SJSA1 (cell line): ENCODE measurements at places on chromosomes 5 and 9. TPM values are rescaled to one million over a fixed set of nuclear protein-coding genes. Genes with fewer than 3 reads are reported as not detected.
A peak's percentile ranks its signal among the peaks of the same experiment; 100 is the strongest.

DNA sequence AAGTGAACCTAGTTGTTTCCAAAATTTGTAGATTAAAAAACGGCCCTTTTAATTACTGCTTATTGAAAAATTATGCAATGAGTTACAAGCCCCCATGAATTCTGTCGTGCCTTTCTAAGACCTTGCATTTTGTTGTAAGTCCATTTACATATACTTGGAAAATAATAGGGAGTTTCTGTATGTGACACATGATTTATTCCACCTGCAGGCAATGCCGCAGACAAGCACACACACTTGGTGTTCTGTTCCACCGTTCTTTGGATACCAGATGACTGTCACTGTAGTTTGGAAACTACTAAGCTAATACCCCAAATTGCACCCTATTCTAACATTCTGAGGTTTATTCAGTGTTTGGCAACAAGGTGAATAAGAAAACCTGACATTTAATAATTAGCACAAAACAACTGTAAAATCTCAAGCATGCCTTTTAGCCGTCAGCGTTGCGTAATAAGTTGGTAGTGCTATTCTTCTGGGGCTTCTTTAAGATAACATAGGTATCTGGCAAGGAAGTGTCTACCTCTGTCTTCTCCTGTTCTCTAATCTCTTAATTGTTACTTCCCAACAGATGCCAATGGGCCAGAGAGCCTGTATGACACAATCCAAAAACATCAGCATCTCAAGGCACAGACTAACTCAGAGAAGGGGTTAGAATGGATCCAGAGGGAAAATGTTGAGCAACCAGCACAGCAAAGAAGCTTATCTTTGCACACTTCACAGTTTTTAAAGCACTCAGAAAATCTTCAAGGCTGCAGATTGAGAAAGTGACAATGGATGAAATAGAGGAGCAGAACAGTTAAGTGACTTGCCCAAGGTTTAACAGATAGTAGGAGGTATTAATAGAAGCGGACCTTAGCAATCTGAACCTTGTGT lies 48.2 kb upstream of the DPYSL3 start:
- H3K27ac ChIP-seq = peak overlapping the region; percentile 8; the same call in 1 of the 2 replicates
- H3K4me3 ChIP-seq = no peak overlapping the region
- no peaks in the 10 kb centered on the region for H3K27me3 ChIP-seq
- DNase-seq = no peak
- no peaks in the 10 kb centered on the region for H3K36me3 ChIP-seq

DNA sequence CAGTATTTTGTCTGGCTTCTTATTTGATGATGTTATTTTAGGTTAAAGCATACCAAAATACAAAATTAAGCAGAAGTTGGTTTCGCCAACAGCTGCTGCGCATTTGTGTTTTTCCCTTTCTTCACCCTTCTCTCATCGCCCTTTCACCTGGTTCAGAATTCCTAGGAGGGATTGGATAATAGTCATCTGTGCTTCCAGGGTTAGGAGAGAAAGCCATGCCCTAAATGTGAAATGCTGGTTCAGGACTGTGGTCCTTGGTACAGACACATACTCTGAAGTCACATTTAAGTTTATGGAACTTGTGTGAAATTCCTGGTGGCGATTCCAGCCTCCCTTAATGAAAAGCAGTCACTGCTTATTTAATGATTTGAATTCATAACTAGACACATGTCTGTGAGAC lies 7.7 kb downstream of the MAST4 start:
- no peaks in the 10 kb centered on the region for H3K36me3 ChIP-seq
- no peak overlapping the region for H3K27ac ChIP-seq
- no peaks in the 10 kb centered on the region for H3K4me1 ChIP-seq
- H3K4me3 ChIP-seq = no peak overlapping the region
- peaks cover 20% of the 10 kb centered on the region for H3K27me3 ChIP-seq

DNA sequence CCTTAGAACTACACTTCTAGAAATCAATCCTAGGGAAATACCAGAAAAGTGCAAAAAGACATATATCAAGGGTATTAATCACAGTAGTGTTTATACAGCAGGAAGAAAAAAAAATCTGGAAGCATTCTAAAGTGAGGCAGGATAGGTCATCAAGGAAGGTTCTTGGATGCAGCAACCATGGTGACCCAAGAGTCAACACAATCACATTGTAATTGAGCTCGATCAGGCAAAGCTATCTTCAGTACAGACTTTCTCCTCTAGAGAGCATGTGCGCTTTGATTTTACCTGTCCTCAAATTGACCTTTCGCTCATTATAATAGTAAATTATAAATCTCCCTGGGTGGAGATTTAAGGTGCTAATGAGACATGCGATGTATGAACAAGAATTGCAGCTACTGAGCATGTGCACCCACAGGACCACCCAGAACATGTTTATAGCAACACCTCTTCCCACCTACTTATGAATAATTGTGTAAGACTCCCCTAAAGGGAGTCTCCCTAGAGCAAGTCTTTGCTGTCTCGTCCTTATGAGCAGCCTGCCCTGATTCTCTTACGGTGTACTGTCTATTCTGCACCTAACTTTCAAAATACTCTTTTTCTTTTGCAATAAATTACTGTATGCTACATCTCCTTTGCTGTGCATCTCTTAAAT lies 297.7 kb downstream of the ATPSCKMT start:
- no peak overlapping the region for H3K27ac ChIP-seq
- no peaks in the 10 kb centered on the region for H3K4me1 ChIP-seq
- no peak for DNase-seq
- H3K36me3 ChIP-seq = no peaks in the 10 kb centered on the region
- peaks cover 5% of the 10 kb centered on the region; the same call in 1 of the 2 replicates for H3K27me3 ChIP-seq

DNA sequence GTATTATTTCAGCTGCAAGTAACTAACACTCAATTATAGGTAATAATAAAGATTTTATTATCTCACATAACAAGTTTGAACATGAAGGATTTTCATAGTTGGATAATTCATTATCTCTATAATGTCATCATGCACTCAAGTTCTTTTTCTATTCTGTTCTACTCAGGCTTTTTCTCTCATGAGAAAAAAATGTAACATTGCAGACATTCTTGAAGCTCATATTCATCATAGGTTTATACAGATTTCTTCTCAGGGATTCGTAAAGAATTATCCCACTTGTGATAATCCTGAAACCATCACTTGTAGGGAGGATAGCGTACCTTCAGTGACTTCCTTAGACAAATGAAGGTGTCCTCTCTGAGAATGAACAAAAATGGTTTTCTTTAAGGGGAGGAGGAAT lies 150.3 kb downstream of the XRCC4 start:
- H3K27me3 ChIP-seq = no peaks in the 10 kb centered on the region
- no peaks in the 10 kb centered on the region for H3K36me3 ChIP-seq
- no peaks in the 10 kb centered on the region for H3K4me1 ChIP-seq
- no peak overlapping the region for H3K4me3 ChIP-seq
- H3K27ac ChIP-seq = no peak overlapping the region

GRCh38 chr5:54807421-54807820 lies 178.0 kb downstream of the ESM1 start:
- DNase-seq = peak; percentile 57
- H3K36me3 ChIP-seq = no peaks in the 10 kb centered on the region
- no peak overlapping the region for H3K4me3 ChIP-seq
- H3K27ac ChIP-seq = peak overlapping the region; percentile 69

GRCh38 chr5:7897014-7897600 lies 28.2 kb downstream of the MTRR start:
- H3K27me3 ChIP-seq = no peaks in the 10 kb centered on the region
- H3K36me3 ChIP-seq = peaks cover 97% of the 10 kb centered on the region
- DNase-seq = peak; percentile 75
- no peak overlapping the region for H3K27ac ChIP-seq
- H3K4me1 ChIP-seq = peaks cover 6% of the 10 kb centered on the region
- no peak overlapping the region for H3K4me3 ChIP-seq

The SLC31A2 gene
- 7.9 and 8.5 TPM in 2 replicates for total RNA-seq

DNA sequence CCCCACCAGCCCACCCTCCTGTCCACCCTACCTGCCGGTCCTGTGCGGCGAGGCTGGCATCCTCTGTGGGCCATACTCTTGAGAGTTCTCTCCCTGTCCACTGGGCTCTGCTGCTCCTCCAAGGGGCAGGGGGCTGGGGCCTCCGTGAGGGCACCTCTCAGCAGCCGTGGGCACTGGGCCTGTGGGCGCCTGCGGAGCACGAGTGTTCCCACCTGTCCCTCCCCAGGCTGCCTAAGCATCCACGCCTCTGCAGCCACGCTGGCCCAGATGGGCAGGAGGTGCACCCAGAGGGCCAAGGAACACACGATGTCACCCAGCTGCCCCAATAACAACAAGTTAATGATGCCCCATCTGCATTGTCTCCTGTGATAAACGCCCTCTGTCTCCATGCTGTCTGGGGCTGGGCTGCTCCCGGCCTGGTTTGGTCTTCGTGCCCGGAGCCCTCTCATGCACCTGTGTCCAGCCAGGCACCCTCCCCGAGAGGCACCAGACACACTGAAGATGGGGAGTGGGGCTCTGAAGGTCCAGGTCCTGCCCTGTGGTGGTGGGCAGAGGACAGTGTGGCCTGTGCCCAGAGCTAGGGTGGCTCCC lies 114.5 kb downstream of the RXRA start:
- H3K27ac ChIP-seq = no peak overlapping the region
- H3K4me1 ChIP-seq = peaks cover 58% of the 10 kb centered on the region
- H3K27me3 ChIP-seq = no peaks in the 10 kb centered on the region
- H3K4me3 ChIP-seq = no peak overlapping the region

The OLFM1 gene
- 23.4 and 35.0 TPM in 2 replicates for total RNA-seq

The NUTM2G gene
- total RNA-seq = not detected in 2 replicates

DNA sequence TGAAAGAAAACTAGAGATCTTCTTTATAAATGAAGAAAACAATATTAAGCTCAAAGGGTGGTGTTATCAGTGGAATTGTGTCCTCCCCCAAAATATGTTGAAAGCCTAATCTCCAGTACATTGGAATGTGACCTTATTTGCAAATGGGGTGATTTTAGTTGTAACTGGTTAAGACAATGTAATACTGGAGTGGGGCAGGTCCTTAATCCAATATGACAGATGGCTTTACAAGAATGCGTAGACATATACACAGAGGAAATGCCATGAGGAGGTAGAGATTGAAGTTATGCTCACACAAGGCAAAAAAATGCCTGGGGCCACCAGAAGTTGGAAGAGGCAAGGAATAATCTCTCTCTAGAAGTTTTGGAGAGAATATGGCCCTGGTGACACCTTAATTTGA lies 13.7 kb upstream of the TRIM32 start:
- H3K27ac ChIP-seq = no peak overlapping the region
- no peak overlapping the region for H3K4me3 ChIP-seq
- peaks cover 10% of the 10 kb centered on the region for H3K4me1 ChIP-seq

- no peak overlapping the region for H3K27ac ChIP-seq
- no peaks in the 10 kb centered on the region for H3K36me3 ChIP-seq
Observed at GRCh38 chr5:135085936-135086725, 52.1 kb upstream of the PITX1 start.

GRCh38 chr9:77985996-77986395 lies 45.6 kb downstream of the GNAQ start:
- no peaks in the 10 kb centered on the region for H3K36me3 ChIP-seq
- H3K27me3 ChIP-seq = no peaks in the 10 kb centered on the region
- no peak overlapping the region for H3K4me3 ChIP-seq
- no peak for DNase-seq

The FRMD3 gene
- 15.5 and 25.3 TPM in 2 replicates for total RNA-seq

DNA sequence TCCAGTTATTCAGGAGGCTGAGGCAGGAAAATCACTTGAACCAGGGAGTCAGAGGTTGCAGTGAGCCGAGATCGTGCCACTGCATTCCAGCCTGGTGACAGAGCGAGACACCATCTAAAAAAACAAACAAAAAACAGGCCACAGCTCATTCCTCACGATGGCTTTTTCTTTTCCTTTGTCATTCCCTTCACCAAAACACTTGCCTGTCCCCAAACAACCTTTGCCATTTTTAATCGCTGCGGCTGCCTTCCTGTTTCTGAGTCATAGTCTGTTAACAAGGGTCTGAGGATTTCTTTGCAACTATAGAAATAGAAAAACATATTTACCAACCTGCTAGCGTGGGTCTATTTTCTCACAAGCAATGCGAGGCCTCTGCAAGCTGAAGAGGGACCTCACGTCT lies 123.0 kb upstream of the FSTL4 start:
- H3K27me3 ChIP-seq = no peaks in the 10 kb centered on the region
- peak; percentile 97 for DNase-seq
- H3K4me1 ChIP-seq = peaks cover 20% of the 10 kb centered on the region
- peak overlapping the region; percentile 58 for H3K27ac ChIP-seq
- H3K4me3 ChIP-seq = no peak overlapping the region

GRCh38 chr5:159978358-159978757 lies 30.6 kb upstream of the TTC1 start:
- H3K4me3 ChIP-seq = no peak overlapping the region
- H3K36me3 ChIP-seq = no peaks in the 10 kb centered on the region
- DNase-seq = no peak
- H3K4me1 ChIP-seq = peaks cover 41% of the 10 kb centered on the region

DNA sequence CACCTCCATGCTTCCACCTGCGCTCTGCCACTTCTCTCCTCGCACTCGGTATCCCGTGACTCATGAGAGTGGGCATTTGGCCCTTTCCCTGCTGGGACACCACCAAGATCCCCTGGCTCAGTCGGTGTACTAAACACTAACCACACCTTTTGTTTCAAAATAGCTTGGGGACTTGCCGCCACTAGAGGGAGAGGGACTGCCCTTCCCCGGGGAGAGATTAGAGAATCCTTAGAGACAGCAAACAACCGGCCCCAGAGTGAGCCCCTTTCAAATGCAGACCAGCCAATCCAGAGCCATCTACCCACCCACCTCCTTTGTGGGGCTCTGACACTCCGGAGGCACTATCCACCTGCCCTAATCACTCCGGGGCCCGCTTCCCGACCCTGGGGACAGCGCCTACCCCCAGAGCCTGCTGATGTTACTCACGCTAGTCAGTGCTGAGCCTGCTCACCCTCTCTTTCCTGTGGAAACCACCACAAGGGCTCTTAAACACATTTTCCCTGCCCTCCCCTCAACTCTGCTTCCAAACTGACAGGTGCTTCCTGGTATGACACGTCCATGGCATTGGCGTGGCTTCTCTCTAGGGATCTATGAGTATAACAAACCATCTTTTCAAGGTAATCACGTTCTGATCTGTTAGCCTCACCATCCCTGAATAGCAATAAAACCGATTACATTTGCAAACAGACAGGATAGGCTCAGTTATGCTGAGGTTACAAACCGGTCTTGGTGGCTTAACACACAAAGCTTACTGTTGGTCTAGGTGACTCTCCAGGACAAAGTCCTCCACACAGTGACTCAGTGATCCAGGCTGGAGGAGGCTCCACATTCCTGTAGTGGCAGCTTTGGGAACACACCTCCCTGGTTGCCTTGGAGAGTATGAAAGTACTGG lies 180.1 kb upstream of the MVB12B start:
- no peaks in the 10 kb centered on the region for H3K36me3 ChIP-seq
- H3K4me1 ChIP-seq = no peaks in the 10 kb centered on the region
- peaks cover 3% of the 10 kb centered on the region; the same call in 1 of the 2 replicates for H3K27me3 ChIP-seq
- no peak overlapping the region for H3K27ac ChIP-seq
